ENCODE measurements at places on chromosomes 12 and 14.

- DNase-seq = no peak
These were observed at the start of gene RNASE8 for GRCh38 chr14:21057803-21058675. Gene RNASE8 (plus strand): TSS chr14:21057822. CDS start chr14:21057893, 71 bp downstream.

- DNase-seq = no peak
These were observed 71.7 kb upstream of the FERMT2 start for GRCh38 chr14:53022593-53022992.

- no peak for DNase-seq
These were observed 14.7 kb downstream of the GPR68 start for GRCh38 chr14:91229743-91230200.

DNA sequence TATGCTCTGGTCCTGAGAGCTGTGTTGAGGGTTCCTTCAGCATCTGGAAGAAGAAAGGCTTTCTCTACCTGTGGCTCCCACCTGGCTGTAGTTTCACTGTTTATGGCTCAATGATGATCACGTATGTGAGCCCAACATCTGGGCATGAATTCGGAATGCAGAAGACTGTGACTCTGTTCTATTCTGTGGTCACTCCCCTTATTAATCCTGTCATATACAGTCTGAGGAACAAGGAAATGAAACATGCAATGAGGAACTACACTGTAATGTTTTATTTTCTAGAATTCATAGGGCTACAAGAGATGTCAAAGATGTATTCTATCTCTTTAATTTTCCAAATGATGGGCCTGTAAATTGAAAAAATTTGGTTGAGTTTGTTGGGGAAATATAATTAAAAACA is 10.8 kb upstream of the OR11G2 start:
- no peak for DNase-seq
